ENCODE measurements at places on chromosomes 6 and 20.

GRCh38 chr6:42339991-42340401, 111.7 kb downstream of the TRERF1 start:
- DNase-seq: no peak

GRCh38 chr20:38139156-38139912, 25.7 kb downstream of the TGM2 start:
- DNase-seq: no peak

GRCh38 chr6:163327165-163327880, 87.2 kb upstream of the QKI start:
- DNase-seq: no peak

- DNase-seq: no peak
Measured at GRCh38 chr6:135658481-135658880, 160.9 kb upstream of the AHI1 start.

DNA sequence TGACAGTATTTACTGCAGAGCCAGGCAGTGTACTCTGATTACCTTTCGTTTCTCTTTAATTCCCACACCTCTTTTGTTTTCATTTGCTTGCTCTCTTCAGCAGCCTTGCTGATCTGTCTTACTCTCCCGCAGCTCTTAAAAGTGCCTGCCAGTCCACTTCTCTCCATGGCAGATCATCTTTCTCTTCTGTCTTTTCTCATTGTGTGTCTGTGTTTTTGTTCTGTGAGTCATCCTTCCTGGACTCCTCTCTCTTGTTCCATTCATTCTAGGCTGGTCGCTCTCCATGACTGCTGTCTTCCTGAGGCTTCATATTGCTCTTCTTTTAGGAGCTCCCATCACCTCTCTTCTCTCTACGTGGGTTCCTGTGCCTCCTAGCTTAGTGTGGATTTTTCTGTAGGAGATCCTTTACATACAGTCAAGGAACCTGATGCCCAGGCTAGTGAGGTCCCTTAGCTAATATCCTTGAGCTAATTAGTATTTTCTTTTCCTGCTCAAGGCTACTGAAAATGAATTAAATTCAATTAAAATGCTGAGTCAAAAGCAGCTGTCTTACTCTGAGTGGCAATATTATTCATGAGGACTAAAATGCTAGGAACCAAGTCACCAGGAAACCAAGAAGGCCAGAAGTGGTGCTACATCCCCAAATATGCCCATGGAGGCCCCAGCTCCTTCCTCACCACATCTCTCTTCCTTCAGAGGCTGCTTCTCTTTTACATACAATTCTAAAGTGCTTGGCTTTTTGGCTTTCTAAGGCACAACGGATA, 86.1 kb downstream of the SLX4IP start:
- DNase-seq: no peak
